NCI-H2081 treated with DMSO at 0.1 percent for 48 hours (cell line): ENCODE measurements at places on chromosomes 13 and 19.

GRCh38 chr13:83883061-83883523 lies 818 bp upstream of the SLITRK1 start:
- no peak for DNase-seq

DNA sequence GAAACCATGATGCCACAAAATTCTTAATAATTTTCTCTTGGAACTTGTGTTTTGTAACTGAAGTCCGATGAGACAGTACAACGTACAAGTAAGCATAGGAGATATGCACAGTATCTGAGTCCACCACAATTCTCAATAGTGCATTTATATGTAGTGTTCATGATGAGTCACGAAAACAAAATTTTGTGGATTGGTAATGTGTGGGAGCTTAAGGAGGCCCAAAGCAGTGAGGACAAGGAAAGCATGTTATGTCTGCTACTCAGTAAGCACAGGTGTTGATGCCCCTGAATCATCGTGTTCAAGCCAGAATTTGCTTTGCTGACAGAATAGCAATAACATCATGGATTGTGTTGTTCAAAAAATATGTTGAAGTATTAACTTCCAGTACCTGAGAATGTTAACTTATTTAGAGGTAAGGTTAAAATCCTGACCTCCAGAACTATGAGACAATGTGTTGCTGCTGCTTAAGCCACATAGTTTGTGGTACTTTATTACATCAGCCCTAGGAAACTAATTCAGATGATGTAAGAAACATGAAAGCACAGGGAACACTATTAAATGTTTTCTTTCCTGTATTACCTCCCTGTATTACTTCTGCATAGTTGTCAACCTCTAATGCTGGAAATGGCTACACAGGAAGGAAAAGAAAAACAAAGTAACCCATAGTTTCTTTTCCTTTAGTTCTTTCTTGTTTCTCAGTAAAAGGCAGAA lies 201.3 kb downstream of the SLITRK6 start:
- DNase-seq = no peak

- no peak for DNase-seq
Measured at GRCh38 chr13:106517109-106517847, 18.2 kb downstream of the EFNB2 start.

DNA sequence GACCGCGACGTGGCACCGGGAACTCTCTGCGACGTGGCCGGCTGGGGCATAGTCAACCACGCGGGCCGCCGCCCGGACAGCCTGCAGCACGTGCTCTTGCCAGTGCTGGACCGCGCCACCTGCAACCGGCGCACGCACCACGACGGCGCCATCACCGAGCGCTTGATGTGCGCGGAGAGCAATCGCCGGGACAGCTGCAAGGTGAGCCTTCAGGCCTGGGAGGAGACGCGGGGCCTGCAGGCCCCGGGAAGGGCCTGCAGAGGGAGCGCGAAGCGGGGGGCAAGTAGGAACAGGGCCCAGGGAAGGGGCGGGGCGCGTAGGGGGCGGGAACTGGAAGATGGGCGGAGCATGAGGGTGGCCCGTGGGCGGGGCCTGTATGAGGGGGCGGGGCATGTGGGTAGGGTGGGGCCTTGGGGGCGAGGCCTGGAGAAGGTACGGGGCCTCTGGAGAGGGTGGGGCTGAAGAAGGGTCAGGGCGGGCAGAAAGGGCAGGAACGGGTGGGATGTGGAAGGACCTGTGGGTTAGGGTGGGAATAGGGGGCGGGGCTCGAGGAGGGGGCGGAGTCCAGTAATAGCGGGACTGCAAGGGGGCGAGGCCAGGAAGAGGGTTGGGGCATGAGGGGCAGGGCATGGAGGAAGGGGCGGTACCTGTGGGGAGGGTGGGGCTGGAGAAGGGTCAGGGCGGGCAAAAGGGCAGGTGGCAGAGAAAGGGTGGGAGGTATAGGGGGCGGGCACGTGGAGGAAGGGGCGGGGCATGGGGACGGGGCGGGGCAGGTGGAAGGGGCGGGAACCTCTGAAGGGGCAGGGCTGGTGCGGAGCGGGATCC lies 2.5 kb downstream of the CFD start:
- DNase-seq = no peak
